ENCODE measurements at places on chromosomes 11 and 22. TPM values are rescaled to one million over a fixed set of nuclear protein-coding genes. Genes with fewer than 3 reads are reported as not detected.

- no peak for DNase-seq
Measured at GRCh38 chr11:115625502-115625901, 121.3 kb upstream of the CADM1 start.

GRCh38 chr11:12512132-12512531 lies 134.8 kb downstream of the PARVA start:
- DNase-seq: no peak

Gene KCNQ1
- total RNA-seq: 1.1 TPM

Gene OSM
- total RNA-seq: 88.9 TPM

Gene TIMP3
- total RNA-seq: 5.9 TPM
